ENCODE measurements at places on chromosomes 12 and 14.

- DNase-seq = peak; percentile 85
Observed at GRCh38 chr14:68476212-68477109, 316.4 kb downstream of the ZFP36L1 start.

GRCh38 chr12:52327830-52328500, 6.8 kb upstream of the KRT83 start:
- DNase-seq = no peak

- DNase-seq = no peak
Observed at GRCh38 chr12:124551268-124552144, 15.9 kb downstream of the NCOR2 start.

- DNase-seq = no peak
Observed at GRCh38 chr12:89157413-89157812, 194.9 kb downstream of the DUSP6 start.

DNA sequence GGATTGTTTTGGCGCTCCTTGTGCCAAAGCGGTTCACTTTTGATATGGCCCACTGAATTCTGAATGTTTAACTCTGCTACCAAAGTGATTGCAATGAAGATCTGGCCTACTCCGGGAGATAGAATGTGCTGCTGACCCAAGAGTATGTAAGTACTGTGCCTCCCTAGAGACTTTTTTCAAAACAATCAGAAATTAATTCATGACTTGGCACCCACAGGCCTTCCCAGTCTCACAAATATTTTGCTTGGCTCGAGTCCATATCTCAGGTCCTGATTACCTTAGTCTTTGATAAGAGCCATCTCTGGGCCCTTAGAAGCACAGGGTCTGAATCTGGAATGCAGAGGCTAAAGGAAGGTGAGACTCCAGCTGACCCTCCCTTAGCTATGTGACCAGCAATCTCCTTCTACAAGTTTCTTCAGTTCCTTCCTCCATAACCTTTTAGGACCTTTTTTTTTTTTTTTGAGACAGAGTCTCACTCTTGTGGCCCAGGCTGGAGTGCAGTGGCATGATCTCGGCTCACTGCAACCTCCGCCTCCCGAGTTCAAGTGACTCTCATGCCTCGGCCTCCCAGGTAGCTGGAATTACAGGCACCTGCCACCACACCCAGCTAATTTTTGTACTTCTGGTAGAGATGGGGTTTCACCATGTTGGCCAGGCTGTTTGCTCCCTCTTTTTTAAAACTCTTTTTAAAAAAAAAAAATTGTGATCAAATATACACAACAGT, 49.5 kb upstream of the METAP2 start:
- no peak for DNase-seq
